ENCODE measurements at places on chromosomes 11 and 22.

DNA sequence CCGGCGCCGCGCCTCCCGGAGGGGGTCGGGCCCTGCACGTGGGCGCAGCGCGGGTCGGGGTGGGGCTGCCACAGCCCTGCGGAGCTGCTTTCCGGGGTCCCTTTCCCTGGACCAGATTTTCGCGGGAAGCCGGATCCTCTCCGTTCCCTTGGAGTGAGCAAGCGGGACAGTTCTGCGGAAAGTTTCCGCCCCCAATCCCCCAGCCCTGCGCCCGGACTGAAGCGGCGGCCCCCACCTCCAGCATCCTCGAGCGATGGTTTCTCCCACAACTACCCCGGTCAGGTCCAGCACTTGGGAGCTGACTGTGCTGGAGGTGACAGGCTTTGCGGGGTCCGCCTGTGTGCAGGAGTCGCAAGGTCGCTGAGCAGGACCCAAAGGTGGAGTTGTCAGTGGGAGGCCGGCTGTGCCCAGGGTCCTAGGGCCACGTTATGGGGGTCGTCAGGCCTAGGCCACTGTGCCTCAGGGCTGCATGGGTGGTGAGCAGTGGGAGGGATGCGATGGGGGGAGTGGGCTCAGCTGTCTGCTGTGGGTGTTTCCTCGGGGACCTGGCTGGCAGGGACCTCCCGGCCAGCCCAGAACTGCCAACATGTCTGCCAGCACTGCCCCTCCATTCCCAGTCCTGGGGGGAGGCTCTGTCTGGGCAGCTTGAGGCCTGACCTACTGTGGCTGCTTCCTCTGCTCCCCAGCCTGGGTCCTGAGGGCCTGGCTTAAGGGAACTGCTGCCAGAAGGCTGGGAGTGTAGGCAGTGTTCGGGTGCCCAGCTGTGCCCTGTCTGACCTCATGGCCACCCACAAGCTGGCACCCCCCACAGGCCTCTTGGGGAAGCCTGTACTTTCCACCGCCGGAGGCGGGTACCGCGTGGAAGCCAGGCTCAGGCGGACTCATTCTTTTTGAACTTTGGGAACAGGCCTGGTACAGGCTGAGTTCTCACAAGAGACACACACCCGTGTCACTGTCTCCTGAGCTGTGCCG is 726 bp downstream of the ST3GAL4 start:
- peak; percentile 89 for DNase-seq

- DNase-seq, result peak; percentile 47
Observed at GRCh38 chr22:25048659-25049647, 96.4 kb downstream of the KIAA1671 start.

- DNase-seq, result no peak
Observed at GRCh38 chr22:44224166-44224565, 43.4 kb downstream of the PARVG start.

DNA sequence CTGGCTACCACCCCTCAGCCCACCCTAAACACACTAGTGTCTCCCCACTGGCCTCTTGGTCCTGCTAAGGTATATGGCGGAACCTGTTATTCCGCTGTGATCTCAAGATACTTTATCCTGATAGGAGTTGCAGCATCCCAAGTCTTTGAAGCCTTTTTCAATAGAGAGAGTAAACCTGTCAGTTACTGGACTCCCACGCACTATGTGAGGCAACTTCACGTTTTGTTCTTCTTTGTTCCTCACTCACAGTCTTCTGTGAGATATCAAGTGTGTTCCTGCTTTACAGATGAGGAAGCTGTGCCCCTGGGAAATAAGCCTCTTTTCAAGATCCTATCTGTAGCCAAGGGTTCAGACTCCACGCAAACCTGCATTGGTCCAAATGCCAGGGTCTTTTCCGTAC is 127.8 kb downstream of the MYO18B start:
- no peak for DNase-seq

DNA sequence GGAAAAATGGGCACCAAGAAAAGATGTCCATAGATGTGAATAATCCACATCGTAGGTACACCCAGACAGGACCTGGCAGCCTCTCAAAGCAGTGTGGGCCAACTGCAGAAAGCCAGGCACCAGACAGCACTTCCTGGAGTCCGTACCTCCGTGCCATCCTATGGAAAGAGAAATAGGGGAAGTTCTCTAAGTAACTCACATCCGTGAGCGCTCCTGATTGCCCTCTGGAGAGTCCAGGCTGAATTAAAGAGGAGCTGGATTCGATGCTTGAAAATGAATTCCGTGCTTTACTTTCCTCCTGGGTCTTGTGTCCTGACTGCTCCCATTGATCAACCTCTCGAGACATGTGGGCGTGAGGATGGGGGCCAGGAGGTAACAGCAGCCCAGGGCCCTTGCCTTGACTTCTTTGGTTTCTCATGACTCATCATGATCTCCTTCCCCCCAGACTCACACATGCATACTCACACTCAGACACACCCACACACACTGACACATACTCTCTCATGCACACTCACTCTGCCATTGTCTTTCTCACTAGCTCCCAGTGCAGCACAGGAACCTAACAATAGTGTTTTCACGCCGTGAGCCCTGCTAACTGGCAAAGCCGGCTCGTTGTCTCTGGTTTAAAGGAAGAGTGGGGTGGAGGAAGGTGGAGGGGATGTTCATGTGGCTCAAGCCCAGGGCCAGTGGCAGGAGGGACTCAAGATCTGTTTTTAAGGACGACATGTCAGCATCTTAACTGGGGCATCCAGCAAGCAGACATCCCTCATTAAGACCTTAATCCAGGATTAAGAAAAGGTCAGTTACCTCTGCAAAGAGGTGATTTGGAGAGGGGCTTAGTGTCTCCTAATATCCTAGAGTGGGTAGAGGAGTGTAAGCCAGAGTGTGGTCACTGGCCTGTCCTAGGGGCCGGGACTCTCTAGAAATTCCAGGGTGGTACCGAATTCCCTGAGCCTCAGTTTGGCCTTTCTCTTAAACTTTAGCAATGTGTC is 104.2 kb downstream of the SCN3B start:
- DNase-seq, result no peak

DNA sequence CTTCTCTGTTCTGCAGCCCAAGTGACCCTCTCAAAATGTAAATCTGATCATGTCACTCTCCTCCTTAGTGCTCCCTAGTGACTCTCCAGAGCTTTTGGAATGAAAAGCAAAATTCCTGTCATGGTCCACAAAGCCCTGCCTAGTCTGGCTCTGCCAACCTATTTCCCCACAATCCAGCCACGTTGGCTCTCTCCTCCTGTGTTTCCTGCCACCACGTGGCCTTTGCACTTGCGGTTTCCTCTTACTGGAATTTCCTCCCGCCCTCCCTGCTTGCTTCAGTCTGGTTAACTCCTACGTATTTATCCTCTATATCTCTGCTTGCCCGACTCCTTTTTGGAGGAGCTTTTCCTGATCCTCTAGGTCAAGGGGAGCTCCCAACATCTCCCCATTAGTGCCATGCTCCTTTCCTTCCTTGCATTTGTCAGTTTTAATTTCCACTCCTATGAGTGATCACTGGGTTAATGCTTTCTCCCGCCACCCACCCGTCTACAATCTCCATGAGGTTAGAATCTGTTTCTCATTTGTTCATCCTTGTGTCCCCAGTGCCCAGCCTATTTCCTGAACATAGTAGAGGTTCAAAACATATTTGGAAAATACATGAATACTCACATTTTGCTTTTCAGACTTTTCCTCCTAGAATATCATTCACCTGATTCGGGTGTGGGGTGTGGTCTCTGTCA is 11.5 kb downstream of the NNMT start:
- DNase-seq, result no peak

GRCh38 chr11:121358760-121359159 is 66.2 kb downstream of the SC5D start:
- no peak for DNase-seq

- DNase-seq, result no peak
Observed at GRCh38 chr11:108196901-108197300, 25.5 kb downstream of the NPAT start.

DNA sequence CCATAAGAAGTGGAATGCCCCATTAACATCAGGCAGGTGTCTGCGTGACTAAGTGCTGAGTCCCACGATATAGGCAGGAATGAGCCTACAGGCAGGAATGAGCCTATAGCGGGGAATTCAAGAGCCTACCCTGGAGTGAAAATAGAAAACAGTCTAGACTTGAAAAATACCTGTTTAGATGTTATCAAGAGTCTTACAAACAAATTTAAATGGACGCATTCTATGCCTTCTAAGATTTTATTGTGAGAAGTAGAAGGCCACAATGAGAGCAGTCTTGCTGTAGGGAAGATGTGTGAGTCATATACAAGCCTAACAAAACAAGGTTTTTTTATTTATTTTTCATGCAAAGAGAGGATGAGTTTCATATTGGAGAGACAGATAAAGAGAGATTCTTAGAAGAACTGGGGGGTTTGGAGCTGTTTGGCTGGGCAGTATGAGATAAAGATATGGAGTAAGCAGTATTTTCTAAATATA is 200.8 kb upstream of the ZC3H12C start:
- no peak for DNase-seq

DNA sequence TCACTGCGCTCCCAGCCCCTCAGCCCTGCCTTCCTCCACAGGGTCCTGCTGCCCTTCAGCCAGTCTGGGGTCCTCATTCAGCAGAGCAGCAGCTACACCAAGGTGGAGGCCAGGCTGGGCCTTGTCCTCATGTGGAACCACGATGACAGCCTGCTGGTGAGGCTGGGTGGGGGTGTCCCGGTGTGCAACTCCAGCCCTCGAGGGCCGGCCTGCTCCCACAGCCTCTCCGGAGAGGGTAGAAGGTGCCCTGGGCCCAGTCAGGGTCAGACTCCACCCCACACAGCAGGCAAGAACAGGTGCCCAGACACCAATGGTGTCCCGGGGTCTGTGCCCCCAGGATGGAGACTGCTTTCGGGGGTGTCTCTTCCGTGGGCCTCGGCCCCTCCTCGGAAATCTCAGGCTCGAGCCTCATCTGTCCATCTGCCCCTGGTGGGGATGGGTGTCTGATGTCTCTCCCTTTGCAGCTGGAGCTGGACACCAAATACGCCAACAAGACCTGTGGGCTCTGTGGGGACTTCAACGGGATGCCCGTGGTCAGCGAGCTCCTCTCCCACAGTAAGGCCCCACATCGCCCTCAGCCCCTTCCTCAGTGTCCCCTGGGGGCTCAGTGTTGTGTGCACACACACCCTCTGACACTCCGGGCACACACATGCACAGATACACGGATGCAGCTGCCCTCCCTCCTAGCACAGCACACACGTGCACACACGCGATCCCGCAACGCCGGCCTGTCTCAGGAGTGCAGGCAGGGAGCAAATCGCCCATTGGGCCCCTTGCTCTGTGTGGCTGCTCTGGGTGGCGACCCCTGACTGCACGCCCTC is 4.9 kb downstream of the MUC5AC start:
- no peak for DNase-seq

DNA sequence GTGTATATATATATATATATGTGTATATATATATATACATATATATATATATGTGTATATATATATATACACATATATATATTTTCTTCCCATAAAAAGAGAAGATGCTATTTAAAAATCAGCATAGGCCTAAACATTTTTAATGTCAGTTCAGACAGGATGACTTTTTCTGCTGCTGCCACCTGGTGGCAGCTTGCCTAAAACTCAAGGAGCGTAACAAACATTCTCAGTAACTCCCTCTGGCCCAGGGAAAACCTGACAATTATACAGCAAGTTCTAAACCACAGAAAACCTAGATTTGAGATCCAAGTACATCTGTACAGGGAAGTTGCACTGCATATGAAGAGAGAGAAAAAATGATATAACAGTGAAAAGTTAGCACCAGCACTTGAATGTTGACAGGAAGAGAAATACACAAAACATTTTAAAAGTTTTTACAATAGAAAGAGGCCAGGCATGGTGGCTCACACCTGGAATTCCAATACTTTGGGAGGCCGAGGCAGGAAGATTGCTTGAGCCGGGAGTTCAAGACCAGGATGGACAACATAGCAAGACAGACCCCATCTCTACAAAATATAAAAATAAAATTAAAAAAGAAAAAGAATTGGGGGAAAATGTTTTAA is 16.6 kb downstream of the OR8A1 start:
- DNase-seq, result peak; percentile 65

GRCh38 chr22:36892292-36892691 is 21.1 kb upstream of the CSF2RB start:
- no peak for DNase-seq

DNA sequence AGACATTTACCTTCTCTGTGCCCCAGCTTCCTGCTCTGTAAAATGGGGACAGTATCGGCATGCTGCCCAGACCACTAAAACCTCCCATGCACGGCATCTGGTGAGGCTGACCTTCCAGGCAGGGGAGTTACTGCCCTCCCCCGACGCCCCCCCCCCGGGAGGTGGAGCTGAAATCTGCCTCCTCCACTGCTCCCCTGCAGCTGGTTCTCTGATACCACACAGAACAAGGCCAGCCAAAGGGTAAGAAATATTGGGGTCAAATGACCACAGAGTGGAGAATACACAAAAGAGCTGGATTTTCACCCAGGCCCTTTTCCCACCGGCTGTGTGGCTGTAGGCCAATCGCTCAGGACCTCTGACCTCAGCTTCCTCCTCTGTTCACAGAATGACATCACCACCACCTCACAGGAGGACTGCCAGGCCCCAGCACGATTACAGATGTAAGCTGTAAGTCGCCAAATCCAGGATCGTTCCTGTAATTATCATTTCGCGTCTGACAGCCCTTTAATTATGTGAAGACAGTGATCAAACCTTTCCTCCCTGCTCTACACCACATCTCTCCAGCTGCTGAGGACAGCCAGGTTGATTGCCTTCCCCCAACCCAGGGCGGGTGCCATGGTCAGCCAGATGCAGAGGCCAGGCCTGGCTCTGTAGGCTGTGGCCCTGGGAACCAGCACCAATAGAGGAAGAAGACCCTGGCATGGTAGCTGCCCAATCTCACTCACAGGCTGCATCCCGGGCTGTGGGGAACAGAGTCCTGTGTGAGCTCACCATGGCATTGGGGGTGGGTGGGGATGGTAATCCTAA is 35.7 kb upstream of the KLHL35 start:
- no peak for DNase-seq

GRCh38 chr22:28014211-28015045 is 95.4 kb upstream of the PITPNB start:
- no peak for DNase-seq

DNA sequence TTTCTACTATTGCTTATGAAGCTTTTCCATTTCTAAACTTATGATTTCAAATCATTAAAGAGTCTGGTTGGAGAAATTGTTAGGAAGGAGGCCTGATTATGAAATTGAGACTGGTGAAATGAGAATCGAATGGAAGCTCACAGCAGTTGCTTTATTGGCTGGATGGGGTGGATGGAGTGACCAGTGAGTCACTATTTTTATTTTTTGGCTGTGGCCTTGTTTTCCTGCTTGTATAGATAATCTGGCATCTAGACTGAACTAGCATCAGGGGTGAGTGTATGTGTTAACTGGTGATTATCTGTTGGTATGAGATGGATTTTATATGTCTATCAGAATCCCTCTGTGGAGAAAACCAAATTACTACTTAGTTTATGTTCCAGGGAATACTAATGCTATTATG is 36.2 kb downstream of the UVRAG start:
- no peak for DNase-seq
